Anterior cingulate cortex (tissue), 58 donors: ENCODE measurements at places on chromosomes 2 and 18.

GRCh38 chr2:131026919-131027318, 66.3 kb downstream of the FAM168B start:
- no peak for DNase-seq

DNA sequence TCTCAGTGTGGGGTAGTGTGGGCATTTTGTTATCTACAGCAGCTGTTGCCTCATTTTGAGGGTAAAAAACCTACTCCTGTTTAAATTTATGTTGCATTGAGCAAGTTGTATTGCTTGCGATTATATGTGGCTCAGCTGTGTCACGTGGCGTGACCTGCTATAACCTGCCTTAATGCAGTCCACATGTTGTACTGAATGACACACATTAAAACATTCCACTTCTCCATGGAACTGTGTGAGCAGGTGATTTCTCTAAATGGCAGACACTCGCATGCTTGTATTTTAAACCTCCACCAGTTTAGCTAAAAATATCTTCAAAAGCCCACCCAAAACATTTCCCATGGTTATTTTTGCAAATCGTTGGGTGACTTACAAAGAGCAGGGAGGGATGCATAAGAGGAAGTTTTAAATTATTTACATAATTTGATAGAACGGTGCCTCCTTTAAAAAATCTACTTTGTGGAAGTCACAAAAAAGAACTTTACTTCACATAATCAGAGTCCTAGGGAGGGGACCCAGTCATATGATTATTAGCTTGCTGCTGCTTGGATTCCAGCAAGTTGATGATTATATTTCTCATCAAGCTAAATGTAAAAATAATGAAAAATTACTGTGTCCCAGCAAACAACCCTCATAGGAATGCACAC, 163.3 kb upstream of the ZEB2 start:
- no peak for DNase-seq

- DNase-seq = no peak
These were observed 39.7 kb upstream of the B3GNT7 start for GRCh38 chr2:231355508-231356465.

DNA sequence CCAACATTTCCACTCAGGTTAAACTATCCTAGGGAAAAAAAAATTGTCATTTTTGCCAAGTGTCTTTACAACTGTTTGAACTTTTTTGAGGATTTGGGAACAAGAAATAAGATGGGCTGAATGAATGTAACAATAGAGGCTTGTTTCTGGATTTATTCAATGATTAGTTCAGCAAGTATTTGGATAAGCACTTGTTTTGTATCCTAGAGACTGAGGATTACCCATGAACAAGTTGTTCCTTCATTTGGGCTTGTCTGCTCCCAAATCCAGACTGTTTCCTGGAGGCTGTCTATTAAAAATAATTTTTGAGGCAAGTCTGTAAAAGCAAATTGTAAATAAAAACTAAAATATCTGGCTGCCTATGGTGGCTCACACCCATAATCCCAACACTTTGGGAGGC, 62.0 kb upstream of the CSRNP3 start:
- no peak for DNase-seq
